Skin of body (tissue), 3 donors: ENCODE measurements at places on chromosomes 2 and 18.

DNA sequence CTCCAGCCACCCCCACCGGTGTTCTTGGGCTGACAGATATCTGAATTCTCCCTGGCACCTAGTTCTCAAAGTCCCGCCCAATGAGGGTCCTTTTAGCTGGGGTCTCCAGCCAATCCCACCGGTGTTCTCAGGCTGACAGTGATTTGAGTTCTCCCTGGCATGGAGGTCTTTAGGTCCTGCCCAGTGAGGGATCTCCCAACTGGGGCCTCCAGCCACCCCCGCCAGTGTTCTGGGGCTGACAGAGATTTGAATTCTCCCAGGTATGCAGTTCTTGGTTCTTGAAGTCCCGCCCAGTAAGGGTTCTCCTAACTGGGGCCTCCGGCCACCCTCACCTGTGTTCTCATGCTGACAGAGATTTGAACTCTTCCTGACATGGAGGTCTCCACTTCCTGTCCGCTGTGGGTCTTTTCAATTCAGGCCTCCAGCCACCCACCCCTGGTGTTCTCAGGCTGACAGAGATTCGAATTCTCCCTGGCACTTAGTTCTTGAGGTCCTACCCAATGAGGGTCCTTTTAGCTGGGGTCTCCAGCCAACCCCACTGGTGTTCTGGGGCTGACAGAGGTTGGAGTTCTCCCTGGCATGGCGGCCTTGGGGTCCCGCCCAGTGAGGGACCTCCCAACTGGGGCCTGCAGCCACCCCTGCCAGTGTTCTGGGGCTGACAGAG, 154.6 kb downstream of the ANKRD36 start:
- no peak for DNase-seq

DNA sequence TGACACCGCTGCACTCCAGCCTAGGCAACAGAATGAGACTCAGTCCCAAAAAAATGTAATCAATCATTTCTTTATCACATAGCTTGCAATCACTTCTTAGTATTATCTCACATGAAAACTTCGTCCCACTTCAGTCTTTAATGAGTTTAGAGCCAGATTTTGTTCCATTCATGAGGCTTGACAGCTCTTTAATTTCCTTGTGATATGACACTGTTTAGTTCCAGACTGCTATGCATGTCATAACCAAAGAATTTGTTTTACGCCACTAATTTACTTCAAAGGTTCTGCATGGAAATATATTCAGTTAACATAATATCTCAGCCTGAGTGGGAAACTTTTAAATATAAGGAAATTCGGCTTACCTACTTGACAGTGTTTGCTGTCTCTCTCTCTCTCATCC, 113.1 kb downstream of the ZNF532 start:
- DNase-seq = no peak

DNA sequence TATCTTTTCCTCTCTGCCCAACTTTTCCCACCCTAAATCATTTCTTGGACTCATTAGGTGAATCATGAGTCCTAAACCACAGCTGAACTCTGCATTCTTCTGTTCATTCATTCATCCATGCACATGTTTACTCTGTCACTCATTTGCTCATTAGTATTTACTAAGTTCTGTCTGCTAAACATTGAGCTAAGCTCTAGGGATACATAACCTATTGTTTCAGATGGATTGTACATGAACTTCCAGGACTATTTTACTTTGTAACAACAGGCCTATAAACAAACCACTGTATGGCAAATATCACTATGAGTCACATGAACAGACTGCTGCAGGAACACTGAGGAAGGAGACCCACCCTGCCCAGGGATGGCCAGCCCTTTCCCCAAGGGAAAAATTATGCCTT, 14.6 kb upstream of the DYNC2LI1 start:
- peak; percentile 16 for DNase-seq

DNA sequence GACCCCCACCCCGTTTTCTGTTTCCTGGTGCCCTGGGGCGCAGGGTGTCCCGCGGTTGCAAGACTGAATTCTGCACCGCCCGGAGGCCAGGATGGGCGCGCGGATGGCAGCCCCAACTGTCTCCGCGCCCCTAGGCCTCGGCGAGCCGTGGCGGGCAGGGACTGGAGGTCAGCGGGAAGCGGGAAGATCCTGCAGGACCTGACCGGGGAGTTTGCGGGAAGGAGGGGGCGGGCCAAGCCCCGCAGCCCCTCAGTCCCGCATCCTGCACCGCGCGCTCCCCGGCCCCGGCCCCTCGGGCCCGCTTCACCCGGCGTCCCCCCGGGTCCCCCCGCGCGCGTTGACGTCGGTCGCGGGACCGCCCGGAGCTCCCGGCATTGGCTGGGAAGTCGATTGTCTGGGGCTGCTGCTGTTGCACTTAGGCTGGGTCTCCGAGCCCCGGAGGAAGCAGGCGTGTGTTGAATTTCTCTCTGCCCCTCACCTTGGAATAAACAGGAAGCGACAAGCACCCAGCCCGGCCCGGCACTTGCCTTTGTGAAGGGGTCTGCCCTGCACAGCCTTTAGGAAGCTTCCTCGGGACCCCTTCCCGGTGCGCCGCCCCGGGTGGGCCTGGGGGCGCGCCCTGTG, at the start of gene LDLRAD4:
LDLRAD4 (plus strand) TSS at position 393 of the 624 bp plus-strand sequence.
- peak; percentile 11 for DNase-seq

DNA sequence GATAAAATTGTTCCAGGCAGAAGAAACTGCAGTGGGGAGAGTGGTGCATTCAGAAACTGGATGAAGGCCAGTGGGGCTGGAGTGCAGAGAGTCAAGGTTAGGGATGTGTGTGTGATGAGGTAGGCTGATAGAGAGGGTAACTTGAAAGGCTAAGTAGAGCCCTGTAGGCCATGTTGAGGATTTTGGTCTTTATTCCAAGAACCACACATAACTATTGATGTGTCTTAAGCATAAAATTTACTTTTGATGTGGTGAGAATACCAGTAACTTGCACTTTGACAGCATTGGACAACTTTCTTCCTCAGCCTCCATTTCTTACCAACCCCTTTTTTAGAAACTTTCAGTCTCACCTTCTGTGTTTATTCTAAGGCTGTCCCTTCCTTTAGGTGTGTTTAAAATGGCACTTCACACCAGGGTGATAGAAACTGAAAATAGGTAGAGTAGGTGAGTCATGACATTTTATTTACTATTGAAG, 22.6 kb downstream of the MTX2 start:
- DNase-seq = no peak
